ENCODE measurements at places on chromosomes 4 and X.

DNA sequence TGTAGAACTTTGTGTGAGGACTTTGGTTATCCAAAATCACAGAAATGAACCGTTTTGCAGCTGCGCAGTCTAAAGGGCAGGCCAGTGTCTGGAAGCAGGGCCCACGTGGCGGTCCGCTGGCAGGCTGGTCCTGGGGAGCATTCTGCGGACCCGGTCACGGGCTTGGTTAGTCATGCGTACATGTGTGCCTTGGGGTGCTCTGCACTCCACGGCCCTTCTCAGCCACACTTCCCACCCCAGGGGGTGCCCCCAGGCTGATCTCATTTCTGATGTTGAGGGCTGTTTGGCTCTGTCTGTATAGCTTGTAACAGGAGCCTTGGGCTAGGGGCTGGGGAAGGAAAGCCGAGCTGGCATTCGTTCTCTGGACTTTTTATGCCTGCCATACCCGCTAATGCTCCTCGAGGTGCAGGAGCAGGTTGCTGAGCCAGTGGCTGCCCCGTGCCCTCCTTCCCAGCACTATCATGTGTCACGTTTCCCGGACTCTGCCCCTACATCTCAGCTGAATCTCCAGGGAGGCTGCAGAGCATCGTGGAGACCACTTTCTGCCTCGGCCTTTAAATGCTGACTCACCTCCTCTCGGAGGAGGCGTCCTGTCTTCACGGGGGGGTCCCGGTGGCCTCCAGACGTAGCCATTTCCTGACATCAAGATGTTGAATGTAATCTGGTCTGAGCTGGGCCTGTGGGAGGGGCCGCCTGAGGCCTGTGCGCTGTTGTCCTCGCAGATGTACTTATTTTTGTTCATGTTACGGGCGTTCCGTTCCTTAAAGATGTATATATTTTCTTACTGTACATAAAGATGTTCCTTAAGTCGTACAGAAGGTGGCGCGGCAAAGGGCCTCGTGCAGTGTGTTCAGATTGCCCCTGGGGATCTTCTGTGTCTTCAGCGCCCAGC is 11.4 kb upstream of the TADA2B start:
- no peak for DNase-seq

DNA sequence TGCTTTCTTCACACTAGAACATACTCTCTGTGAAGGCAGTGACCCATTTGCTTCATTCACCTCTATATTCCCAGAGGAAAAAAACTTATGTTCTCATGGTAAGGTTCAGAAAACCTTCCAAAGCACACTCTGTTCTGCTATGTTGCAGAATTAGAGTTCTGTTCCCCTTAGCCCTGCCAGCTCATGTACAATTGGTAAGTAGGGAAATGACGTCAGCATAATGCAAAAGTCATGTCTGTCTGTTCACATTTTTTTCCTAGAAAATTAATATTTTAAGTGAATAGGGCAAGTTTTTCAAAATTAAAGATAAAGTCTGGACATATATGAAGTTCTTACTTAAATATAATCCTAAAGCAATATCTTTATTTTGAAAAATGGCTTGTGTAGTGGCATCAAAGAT is 443.6 kb downstream of the GALNTL6 start:
- no peak for DNase-seq

- no peak for DNase-seq
Observed at GRCh38 chrX:41616935-41617334, 71.8 kb upstream of the GPR34 start.

GRCh38 chr4:10089346-10089745 is 27.3 kb downstream of the WDR1 start:
- DNase-seq = no peak

- no peak for DNase-seq
Observed at GRCh38 chr4:74535512-74535911, 90.6 kb downstream of the AREG start.

- DNase-seq = peak; percentile 28
Observed at GRCh38 chrX:103356130-103356798, at the start of gene TCEAL9. TCEAL9 (plus strand) TSS chrX:103356506; CDS start chrX:103357685, 1,179 bp downstream.

DNA sequence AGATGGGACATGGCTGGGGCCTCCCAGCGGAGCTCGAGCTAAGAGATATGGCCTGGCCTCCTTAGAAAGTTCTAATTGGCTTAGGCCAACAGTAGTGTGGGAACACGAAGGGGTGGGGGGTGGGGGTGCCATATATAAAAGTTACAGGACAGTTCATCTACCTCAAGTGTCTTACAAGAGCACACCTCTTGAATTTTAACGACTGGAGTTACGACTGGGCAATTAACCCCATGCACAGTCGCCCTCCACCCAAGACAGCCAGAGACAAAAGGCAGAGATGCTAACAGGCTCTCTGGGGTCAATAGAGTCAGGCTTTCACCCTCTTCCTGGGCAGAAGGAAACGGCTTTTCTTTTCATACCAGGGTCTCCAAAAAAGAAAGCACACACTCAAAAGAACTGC is 302.2 kb downstream of the BCOR start:
- peak; percentile 23 for DNase-seq

DNA sequence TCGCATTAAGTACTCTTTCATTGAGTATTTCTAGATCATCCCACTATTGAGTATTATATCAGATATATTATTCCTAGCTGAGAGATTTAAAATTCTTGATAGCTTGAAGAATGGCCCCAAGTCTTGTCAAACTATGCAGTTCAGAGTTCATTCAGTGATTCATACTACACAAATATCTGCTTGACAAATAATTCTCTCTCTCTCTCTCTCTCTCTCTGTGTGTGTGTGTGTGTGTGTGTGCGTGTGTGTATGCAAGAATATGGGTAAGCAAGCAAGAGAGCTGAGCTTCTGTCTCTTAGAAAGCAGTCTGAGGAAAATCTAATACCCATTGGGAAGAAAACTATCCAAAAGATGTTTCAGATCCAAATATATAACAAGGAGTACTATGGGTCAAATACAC is 142.0 kb downstream of the SLC10A7 start:
- no peak for DNase-seq

GRCh38 chr4:13907255-13907751 is 279.8 kb upstream of the BOD1L1 start:
- no peak for DNase-seq

- no peak for DNase-seq
Observed at GRCh38 chr4:548976-549375, 27.1 kb downstream of the TMEM271 start.

- no peak for DNase-seq
Observed at GRCh38 chr4:76584241-76585152, 149.5 kb downstream of the SHROOM3 start.

DNA sequence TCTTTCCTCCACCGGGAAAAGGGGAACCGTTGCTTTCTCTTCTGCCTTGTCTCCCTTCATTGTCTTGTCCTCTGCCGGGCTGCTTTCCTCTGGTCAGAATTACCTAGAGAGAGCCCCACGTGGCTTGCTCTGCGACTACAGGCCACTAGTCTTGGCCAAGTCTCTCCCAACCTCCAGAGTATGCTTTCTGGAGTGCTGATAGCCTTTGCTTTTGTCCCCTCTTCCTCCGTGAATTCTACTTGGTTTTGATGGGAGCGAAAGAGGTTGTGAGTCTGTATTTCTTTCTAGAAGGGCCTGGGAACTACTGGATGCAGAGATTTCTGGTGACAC is 5.3 kb upstream of the POU4F2 start:
- no peak for DNase-seq

GRCh38 chr4:110003401-110004187 is 90.9 kb downstream of the EGF start:
- no peak for DNase-seq

GRCh38 chr4:186954509-186954908 is 230.9 kb upstream of the FAT1 start:
- DNase-seq = no peak

- DNase-seq = no peak
Observed at GRCh38 chrX:3362956-3363355, 16.5 kb upstream of the MXRA5 start.

GRCh38 chr4:3228881-3229280 is 20.1 kb upstream of the MSANTD1 start:
- no peak for DNase-seq

GRCh38 chr4:164212134-164212533 is 541.8 kb upstream of the SMIM31 start:
- DNase-seq = no peak

DNA sequence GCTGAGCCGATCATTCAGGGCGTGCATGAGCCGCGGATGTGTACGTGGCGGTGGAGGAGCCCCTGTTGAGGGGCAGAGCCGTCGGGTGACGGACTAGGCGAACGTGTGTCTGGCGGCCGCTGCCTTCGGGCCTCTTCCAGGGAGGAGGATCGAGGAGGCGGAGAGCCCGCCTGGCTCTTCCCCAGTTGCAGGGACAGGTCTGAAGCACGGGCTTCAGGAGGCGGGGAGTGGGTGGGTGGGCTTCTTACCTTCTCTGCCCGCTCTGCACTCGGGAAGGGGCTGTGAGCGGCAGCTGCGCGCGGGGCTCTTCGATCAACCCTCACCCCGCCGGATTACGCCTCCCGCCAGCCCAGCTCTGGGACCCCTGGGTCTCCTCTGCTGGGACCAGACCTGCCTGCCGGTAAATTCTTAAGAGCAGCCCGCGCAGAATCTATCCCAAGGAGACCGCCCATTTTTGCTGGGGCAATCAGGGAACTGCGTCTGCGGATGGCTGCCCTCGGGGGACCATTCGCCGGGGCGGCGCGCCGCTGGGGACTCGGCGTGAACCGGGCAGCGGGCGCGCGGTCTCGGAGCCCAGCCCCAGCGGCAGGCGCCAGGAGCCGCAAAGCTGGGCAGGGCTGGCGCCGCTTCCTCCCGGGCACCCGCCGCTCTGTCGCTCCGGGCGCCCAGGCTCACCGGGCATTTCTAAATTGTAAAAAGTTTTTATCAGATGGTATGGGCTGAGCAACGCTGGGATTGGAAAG is 4.9 kb downstream of the PLAC8 start:
- peak; percentile 89 for DNase-seq

DNA sequence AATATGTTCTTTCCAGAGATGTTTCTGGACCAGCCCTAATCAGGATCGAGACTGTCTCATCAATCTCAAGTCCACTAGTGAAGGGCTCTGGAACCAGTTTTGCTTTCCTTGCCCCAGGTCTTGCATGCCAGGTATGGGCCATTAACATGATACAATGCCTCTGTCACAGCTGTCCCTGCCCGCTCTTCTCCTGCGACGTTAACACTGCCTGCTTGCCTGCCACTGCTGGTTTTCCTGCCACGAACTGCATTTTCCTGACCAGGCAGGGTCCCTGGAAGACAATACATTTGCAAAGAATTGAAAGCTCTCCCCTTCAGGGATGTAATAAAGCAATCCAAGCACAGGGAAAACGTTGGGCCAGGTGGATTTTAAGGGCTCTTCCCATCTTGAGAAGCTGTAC is 200.3 kb downstream of the MID1 start:
- peak; percentile 44 for DNase-seq

DNA sequence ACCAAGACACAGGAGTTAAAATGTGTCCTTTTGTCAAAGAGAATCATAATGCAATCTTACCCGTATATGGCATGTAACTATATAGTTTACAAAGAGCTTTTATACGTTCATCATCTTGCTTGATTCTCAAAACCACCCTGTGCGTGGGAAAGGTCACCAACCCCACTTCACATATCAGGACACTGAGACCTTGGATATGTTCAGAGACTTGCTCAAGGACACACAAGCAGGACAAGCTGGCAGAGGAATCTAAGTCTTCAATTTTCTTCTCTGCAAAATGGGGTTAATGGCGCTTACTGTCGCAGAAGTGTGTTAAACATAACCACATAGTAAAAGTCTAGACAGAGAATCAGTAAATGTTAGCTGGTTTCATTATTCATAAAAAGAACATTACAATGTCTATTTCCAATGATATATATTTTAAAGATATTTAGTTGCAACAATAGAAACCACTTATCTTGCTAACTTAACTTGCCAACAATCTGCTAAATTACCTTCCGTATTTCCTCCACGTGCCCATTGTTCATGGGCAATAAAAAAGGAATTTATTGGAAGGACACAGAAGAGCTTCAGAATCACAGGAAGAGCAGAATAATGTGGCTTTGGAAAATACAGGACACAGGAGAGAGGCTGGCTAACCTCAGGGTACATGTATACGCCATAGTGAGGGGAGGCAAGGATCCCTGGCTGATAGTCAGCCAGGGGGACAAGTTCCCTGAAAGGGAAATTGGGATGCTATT is 64.6 kb upstream of the TAPT1 start:
- no peak for DNase-seq

GRCh38 chr4:97500423-97500822 is 642.9 kb downstream of the STPG2 start:
- no peak for DNase-seq

DNA sequence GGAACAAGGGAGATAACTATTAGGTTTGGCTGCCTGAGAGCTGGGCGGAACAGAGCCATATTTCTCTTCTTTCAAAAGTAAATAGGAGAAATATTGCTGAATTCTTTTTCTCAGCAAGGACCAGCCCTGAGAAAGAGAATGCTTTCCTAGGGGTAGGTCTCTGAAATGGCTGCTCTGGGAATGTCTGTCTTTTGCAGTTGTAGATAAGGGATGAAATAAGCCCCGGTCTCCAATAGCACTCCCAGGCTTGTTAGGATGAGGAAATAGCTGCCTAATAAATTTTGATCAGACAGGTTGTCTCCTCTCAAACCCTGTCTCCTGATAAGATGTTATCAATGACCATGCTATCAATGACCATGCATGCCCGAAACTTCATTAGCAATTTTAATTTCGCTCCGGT is 207.8 kb upstream of the KIT start:
- DNase-seq = no peak

DNA sequence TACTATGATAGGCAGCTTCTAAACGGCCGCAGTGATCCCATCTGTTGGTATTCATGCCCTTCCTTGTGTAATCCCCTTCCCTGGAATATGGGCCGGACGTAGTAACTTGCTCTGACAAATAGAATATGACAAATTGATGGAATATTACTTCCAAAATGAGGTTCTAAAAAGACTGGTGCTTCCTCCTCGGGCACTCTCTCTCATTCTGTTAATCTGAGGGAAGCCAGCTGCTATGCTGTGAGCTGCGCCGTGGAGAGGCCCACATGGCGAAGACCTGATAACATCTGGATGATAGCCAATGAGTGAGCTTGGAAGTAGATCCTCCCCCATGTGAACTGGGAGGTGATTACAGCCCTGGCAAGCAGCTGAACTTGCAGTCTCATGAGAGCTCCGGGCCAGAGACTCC is 27.2 kb upstream of the SLC25A4 start:
- peak; percentile 14 for DNase-seq

GRCh38 chrX:17377091-17377717 is 2.2 kb downstream of the NHS start:
- no peak for DNase-seq

Measured in NCI-H1417 (cell line).